Regular cardiac myocyte (primary cell): ENCODE measurements at places on chromosomes 4 and X. TPM values are rescaled to one million over a fixed set of nuclear protein-coding genes. Genes with fewer than 3 reads are reported as not detected.

FAM47C gene
- not detected in 2 replicates for total RNA-seq

FAT4 gene
- 4.4 and 11.6 TPM in 2 replicates for total RNA-seq

GATA1 gene
- not detected in 2 replicates for total RNA-seq

OTC gene
- total RNA-seq, result not detected in 2 replicates

UGT2B7 gene
- total RNA-seq, result 0.19 and 0.85 TPM in 2 replicates

SULT1B1 gene
- total RNA-seq, result 0.28 and 7.7 TPM in 2 replicates

APLN gene
- 8.8 and 14.9 TPM in 2 replicates for total RNA-seq

DCAF8L2 gene
- total RNA-seq, result not detected in 2 replicates

PRDM8 gene
- 5.4 and 8.8 TPM in 2 replicates for total RNA-seq

CNGA1 gene
- 0.38 and 0.56 TPM in 2 replicates for total RNA-seq

NEXMIF gene
- total RNA-seq, result under 0.01 TPM in 2 replicates

RHOXF2B gene
- not detected in 2 replicates for total RNA-seq

MAGEA10 gene
- not detected in 2 replicates for total RNA-seq

CLDN22 gene
- total RNA-seq, result not detected in 2 replicates

SH2D1A gene
- total RNA-seq, result not detected in 2 replicates
